OCI-M1 (cell line): ENCODE measurements at places on chromosomes 2 and 18.

GRCh38 chr2:47070155-47070919, 84.8 kb downstream of the STPG4 start:
- DNase-seq: no peak

GRCh38 chr2:170271340-170271739, 93.4 kb downstream of the MYO3B start:
- DNase-seq: no peak

DNA sequence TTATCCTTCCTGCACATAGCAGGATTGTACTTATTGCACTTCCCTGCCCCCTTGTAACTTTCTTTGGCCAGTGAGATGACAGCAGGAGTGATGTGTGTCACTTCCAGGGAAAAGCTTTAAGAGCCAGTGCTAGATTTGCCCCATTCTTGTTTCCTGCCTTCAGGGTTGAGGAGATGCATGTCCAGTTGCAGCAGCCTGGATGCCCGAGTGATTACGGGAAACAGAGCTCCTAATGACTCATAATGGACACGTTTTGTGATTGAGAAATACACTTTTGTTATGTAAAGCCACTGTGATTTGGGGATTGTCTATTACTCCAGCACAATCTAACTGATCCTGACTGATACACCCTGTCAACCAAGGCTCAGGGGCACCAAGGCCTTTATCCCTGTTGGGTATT, 5.0 kb upstream of the TET3 start:
- no peak for DNase-seq

GRCh38 chr2:230954746-230955145, 29.7 kb upstream of the GPR55 start:
- DNase-seq: no peak

DNA sequence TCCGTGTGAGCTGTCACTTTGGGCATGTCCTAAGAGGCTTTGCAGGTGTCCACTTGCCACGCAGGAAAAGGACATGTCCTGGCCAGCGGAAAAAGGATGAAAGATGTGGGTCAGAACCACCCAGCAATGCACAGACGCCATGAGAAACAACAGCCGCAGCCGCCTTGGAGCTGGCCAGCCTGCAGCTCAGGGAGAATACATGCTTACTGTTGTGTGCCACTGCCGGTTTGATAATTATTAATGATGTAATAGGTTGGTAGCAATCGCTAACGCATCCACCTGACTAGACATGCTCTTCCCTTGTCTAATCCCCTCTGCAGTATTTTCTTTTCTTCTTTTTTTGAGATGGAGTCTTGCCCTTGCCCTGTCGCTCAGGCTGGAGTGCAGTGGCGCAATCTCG, 221.7 kb downstream of the HAUS1 start:
- no peak for DNase-seq

GRCh38 chr18:11696451-11696850, 7.4 kb downstream of the GNAL start:
- no peak for DNase-seq

DNA sequence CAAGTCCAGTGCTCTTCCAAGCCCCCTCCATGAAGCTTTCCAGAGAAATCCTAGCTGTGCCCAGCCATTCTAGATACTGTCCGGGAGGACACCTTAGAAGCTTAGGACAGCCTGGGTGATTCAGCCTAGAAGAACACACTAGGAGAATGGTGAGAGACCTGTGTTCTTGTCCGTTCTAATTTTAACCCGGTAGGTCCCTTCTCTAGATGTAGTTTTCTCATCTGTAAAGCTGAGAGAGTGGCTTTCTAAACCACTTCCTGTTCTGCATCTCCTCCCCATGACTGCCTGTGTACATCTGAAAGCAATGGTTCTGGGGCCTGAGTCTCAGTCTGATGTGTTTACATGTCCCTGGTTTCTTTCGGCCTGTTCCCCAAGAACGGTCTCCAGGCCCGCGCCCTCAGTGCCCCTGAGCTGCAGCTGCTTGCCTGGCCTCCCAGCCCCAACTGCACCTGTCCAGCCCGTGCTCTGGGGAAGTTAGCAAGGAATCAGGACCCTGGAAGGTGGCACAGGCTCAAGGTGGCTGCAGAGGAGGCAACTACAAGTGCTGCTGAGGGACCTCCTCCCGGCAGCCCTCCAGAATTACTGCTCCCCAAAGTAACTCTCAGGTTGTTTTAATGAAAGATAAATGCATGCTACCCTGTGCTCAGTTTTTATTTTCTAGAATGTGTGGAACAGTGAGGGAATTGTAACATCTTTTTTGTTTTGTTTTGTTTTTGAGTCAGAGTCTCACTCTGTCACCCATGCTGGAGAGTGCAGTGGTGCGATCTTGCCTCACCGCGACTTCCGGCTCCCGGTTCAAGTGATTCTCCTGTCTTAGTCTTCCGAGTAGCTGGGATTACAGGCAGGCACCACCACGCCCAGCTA, 105.9 kb downstream of the LBH start:
- DNase-seq: peak; percentile 28

DNA sequence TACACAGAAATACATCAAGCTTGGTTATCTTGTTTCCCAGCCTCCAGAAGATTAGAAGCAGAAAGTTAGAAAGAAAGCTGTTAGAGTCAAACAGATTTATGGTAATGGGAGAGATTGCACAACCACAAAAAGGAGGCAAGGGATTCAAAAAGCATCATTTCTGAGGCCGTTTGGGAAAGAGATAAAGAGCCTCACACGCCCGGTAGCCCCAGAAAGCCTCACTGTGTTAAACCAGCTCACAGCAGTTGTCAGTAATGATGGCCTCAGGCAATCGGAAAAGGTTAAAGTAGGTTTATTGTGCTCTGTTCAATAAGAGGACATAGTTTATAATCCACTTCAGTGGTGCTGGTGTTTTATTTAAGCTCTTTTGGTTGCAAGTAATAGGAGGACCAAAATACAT, 111.3 kb downstream of the DCC start:
- peak; percentile 6 for DNase-seq
